Occipital lobe (tissue), 3 donors: ENCODE measurements at places on chromosomes 11 and 22. TPM values are rescaled to one million over a fixed set of nuclear protein-coding genes. Genes with fewer than 3 reads are reported as not detected.

The CAVIN3 gene
- 2.5 TPM for total RNA-seq

The TRIM48 gene
- total RNA-seq = not detected

The STT3A gene
- 84.2 TPM for total RNA-seq

The MRPL17 gene
- 22.3 TPM for total RNA-seq

The CAPN1 gene
- 56.5 TPM for total RNA-seq

The SIK2 gene
- total RNA-seq = 12.6 TPM

The C22orf15 gene
- not detected for total RNA-seq

The OR5P2 gene
- not detected for total RNA-seq

The USP2 gene
- 1.6 TPM for total RNA-seq

The FIBP gene
- 107 TPM for total RNA-seq

The MOGAT2 gene
- total RNA-seq = not detected

The APOL1 gene
- 1.4 TPM for total RNA-seq

The SMTNL1 gene
- not detected for total RNA-seq

GRCh38 chr11:75867778-75868374, 52.9 kb downstream of the UVRAG start:
- no peak for DNase-seq

- no peak for DNase-seq
Observed at GRCh38 chr22:36571991-36572390, 43.0 kb upstream of the EIF3D start.

DNA sequence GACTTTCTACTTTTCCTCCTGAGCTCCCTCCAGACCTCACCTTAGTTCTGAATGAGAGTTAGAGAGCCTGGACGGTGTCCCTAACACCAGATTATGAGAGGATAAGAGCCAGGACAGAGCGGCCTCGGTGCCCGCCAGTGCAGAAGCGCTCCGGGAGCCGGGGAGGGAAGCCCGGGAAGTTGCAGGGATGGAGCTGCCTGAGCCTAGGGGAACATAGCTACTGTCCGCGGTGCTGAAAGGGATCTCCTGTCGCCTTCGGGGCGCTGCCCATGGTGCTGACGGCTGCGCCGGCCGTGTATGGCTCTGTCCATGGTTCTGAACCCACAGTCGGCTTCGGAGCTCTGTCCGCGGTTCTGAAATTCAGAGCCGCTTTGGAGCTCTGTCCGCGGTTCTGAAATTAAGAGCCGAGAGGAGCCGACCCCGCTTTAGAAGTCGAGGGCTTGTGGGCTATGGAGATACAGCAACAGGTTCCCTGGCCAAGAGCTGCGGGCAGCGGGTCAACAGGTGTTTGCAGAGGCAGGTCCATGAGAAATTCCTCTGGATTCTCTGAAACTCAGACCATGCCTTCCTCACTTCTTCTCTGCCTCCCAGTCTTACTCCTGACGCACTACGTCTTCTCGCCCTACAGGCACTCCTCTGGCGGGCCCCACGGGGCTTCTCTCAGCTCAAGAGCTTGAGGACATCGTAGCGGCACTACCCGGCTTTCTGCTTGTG, 814 bp downstream of the NPAS4 start:
- peak; percentile 56 for DNase-seq

DNA sequence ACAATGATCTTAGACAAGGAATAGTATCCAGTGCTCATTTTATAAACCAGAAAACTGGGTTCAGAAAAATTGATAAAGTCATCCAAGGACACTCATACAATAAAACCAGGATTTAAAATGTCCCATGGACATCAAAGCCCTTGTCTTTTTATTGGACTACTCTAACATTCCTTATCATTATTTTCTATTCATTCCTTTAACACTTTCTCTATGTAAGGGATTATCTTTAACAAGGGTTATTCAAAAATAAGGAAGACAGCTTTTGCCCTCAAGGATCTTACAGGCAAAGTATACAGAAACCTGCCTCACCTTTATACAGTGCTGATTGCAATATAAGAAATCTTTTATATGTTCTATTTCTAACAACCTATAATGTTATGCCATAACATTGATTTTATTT, 790.8 kb downstream of the DLG2 start:
- no peak for DNase-seq

DNA sequence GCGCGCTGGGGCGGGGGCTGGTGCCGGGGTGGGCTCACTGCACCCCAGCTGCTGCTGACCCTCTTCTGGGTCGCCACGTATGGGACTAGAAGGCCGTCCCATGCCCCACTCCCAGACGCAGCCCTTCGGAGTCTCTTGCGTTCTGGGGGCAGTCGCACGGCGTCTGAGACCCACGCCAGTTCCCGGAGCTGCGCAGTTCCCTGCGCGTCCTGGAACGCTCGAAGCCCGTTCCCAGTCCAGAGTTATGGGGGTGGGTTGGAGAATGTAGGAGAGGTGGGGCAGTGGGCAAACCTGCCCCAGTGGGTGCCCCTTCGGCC, 375 bp downstream of the LAYN start:
- no peak for DNase-seq

GRCh38 chr11:23789938-23790371, 706.9 kb upstream of the LUZP2 start:
- no peak for DNase-seq

GRCh38 chr22:22855617-22856308, 31.9 kb upstream of the IGLL5 start:
- no peak for DNase-seq

GRCh38 chr11:131370901-131371790, 731 bp downstream of the NTM start:
- DNase-seq = no peak

DNA sequence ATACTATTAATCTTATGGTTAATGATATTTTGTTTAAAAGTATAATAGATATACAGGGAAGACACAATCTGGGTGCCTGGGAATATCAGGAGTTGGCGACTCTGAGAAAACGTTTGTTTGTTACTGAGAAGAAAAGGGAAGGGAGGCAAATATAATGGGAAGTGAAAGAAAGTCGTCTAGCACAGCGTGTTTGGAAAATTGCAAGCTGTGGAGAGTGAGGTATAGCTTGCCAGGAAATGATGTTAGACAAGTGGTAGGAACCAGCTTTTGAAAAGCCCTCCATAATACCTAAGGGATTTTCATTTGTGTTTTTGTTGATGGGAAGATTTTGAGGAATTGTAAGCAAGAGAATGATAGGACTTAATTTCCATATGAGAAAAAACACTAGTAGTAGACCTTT, 322.2 kb downstream of the LUZP2 start:
- DNase-seq = no peak

DNA sequence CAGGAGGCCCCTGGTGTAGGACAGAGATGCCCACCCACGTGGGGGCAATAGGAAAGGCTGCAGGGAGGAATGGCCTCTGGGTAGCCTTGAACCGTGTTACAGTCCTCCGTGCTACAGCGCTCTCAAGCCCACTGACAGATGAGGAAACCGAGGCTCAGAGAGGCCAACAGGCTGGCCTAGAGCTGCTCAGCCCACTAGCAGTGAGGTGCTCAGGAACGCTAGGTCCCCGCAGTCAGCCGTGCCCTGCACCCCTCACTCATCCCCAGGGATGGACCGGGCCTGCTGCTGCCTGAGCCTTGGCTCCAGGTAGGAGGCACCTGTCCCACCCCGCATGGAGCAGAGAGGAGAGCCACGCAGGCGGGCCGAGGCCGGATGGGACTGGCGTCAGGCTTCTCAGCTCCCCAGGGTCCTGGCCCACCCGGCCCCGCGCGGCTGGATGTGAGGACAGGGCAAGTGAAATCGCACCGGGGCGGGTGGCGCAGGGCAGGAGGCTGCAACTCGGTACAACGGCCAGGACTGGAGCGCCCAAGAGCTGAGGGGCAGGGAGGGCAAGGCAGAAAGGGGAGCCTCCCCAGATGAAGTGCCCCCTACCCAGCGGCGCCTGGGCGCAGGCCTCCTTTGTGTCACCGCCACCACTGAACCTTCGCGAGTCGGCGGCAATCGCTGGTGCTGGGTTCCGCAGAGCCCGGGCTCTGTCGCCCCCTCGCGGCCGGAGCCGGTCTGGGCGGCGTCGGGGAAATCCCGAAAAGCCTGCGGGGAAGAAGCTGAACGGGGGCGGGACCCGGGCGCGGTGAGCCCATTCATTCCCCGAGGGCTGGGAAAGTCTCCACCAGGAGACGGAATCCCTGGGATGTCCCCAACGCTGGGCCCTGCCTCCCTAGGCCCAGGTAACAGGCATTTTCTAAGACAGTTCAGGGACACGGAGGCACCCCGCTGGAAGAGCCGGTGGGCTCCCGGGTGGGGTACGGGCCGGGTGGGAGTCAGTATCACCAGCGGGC, 8.4 kb upstream of the SLC2A11 start:
- peak; percentile 52 for DNase-seq

DNA sequence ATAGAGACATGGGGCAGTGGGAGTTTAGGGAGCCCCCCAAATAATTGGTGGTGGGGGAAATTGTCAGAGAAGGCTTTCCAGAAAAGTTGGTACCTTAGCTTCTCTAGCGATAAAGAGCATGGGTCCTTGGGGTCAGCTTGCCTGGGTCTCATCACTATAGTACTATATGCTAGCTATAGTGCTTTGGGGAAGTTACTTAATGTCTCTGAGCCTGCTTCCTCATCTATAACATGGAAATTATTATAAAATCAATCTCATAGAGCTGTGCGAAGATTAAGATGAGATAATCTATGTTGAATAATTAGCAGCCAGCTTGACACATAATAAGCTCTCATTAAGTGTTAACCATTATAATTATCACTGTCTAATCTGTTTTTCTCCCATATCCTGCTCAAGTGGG, 41.2 kb downstream of the STIM1 start:
- no peak for DNase-seq

GRCh38 chr22:42228483-42228882, 42.0 kb downstream of the TCF20 start:
- no peak for DNase-seq

GRCh38 chr11:75576499-75576918, 14.5 kb downstream of the SERPINH1 start:
- no peak for DNase-seq

DNA sequence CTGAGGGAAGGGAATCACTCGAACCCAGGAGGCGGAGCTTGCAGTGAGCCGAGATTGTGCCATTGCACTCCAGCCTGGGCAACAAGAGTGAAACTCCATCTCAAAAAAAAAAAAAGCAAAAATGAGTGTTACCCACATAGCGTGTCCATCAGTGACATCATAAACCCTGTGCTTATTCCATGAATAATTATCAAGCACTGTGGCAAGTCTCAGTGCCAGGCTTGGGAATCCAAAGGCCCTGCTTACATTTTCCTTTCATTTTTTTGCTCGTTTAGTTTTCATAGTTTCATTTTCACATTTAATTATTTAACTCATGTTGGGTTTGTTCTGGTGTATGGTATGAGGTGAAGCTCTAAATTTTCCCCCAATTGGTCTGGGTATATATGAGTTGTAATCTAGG, 46.5 kb downstream of the NEU3 start:
- no peak for DNase-seq

GRCh38 chr11:107307991-107308390, 149.6 kb downstream of the CWF19L2 start:
- no peak for DNase-seq

DNA sequence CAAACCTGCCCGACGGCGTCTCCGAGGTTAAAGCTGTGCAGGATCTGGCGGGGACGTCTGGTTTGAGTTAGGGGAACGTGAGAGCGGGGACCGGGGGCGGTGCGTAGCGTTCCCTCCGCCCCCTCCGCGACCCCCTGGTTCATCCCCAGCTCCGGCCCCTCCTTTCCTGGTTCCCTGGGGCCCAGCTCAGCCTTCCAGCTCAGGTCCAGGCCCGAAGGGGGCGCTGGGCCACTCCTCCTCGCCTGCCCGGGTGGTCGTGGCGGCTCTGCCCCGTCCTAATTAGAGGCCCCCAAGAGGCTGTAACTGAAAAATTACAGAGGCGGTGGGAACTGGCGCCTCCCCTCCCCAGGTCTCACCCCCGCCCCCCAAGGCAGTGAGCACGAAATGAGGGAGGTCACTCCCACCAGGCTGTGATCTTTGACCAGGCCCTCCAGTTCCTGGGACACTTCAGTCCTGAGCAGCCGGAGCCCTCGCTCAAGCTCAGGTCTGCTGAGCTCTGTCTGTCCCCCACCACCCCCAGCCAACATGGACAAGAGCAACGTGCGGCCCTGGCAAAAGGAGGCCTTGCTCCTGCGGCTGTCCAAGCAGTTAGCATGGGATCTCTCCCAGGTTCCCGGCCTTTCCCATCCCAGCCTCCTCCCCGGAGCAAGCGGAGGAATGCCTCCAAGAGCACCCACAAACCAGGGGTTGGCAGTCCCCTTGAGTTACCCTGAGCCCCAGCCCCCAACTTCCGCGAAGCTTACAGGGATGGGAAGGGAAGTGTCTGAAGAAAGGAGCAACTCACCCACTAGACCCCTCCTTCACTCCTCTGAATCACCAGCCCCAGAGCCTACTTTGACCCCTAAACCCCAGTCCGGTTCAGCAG, 3.3 kb downstream of the CD248 start:
- DNase-seq = no peak

DNA sequence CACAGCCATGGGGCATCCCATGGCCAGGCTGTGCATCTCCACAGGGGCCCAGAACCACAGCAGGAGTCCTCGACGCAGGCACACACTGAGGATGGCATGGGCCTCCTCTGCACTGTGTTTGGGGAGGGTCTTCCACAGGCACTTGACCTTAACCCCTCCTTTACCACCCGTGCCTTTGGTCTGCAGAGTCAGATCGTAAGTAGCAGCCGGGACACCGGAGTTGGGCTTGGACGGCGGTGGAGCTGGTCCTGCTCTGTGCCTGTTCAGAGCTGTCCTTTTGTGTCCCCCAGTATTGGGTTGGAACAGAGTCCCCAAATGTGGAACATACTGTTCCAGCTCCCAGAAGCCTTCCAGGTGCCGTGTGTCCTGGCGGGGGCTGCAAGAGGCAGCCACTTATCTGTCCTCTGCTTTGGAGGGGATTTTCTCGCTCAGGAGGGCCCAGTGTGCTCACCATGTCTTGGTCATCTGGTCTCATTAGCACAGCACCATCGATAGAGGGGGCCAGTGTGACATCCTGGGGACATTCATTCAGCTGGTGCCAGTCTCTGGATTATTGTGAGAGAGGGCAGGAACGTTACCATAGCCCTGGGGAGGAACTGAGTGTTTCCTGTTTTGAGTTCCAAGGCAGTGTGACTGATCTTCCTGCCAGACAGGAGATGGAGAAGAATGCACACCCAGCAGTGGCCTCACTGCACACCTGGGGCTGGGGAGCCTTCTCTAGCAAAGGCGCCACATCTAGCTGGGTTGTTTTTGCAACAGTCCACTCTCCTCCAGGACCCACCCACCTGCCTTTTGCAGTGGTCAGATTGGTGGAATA, 12.4 kb downstream of the CRELD2 start:
- peak; percentile 60 for DNase-seq

- DNase-seq = no peak
Observed at GRCh38 chr22:32501836-32502752, 27.5 kb downstream of the FBXO7 start.

- DNase-seq = no peak
Observed at GRCh38 chr11:123578778-123579481, 75.5 kb downstream of the SCN3B start.

GRCh38 chr11:102320679-102321078, 3.4 kb downstream of the BIRC3 start:
- no peak for DNase-seq

DNA sequence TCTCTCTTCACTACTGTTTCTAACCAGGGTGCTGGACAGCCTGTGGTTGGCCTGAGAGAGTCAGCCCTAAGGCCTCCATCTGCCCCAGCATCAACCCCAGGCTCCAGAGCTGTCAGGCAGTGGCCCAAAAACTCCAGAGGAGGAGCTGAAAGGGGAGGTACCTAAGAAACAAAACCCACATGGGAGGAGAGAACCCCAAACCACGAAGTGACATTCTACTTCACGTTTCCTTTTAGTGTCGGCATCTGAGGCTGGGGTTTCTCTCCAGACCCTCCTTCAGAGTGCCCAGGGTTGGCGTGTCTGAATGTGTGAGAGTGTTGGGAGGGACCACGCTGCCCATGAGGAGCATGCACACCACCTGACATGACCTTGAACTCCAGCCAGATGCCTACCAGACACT, 69.8 kb upstream of the NNMT start:
- no peak for DNase-seq

GRCh38 chr11:119752345-119752871, 23.4 kb upstream of the NECTIN1 start:
- DNase-seq = no peak
